ENCODE measurements at places on chromosomes 1 and 21.

DNA sequence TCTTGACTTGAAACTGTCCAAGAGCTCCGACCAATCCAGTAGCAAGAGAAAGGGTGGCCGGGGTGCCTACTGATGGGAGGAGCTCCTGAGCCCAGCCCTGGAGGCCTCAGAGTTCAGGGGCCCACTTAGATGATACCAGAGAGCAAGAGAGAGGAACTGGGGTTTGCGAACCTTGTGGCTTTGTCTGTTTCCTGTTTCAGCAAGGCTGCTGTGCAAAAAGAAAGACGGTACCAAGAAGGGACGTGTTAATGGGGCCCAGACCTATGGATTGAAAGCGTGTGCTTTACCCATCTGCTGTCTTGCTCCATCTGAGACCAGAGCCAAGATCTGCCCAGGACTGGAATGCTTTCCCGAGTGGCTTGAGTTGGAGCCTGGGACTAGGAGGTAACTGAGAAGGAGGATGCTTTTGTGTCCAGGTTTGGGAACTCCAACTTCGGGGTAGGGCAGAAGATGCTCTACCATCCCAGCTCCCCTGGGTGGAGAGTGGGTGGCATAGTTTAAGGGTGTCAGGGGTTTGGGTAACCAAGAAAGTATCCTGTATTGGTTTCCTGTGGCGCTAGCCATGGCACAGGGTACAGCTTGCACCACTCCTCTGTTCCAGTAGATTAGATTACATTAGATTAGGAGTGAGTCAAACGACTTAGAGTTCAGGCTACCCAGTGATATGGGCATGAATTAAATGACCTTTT lies at the start of gene TRAF3IP3:
TRAF3IP3 (plus strand) TSS at position 128 of the 689 bp plus-strand sequence. CDS start 3,987 bp downstream, outside the sequence.
- peak; percentile 68 for DNase-seq

DNA sequence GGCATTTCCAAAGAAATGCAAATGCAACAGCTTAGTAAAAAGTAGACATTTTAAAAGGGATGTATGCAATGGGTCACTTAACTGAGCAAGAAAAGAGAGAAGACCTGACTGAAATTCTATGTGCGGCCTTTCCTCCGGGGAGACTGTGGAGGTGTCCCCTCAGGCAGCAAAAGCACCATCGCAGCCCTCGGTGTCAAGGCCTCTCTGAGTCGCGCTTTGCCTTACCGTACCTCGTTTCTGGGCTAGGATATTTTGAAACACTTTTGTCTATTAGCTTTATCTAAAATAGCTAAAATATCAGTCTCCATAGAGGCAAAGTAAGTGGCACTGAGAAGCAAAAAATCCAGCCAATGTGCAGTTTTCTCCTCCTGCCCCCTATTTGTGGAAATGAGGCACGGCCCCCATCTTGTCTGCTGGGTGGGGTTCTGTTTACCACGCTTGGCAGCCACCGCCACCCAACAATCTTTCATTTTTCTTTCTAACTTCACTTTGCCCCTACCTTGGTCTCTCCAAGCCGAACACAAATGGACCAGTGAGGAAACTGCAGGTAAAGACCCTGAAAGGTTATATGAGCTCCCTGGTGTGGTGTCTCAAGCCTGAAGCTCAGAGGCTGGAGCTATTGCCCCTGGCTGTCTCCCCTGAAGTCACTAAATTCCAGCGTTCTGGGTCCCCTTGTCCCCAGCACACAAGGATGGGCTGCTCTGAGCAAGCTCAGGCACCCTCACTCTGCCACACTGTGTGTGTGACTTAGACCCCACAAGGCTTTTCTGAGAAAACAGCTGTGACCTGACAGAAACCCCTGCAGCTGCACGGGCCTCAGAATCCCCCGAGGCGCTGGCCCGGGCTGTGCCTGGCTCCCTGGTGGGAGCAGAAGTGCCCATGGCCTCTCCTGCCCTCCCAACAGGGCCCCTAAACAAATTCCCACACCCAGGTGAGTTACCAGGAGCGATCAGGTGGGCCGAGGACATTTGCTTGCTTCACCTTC lies 1.6 kb downstream of the CD247 start:
- DNase-seq: no peak

GRCh38 chr1:20732071-20732587 lies 374 bp downstream of the SH2D5 start:
- DNase-seq: peak; percentile 37

GRCh38 chr21:26025536-26026512 lies 144.7 kb downstream of the APP start:
- DNase-seq: no peak

GRCh38 chr1:186957314-186957713 lies 128.6 kb downstream of the PLA2G4A start:
- no peak for DNase-seq

All from effector memory CD4-positive, alpha-beta T cell (primary cell).